CD4-positive, alpha-beta T cell treated with Interleukin-21 for 1 hour (primary cell): ENCODE measurements at places on chromosomes 3 and 15.

DNA sequence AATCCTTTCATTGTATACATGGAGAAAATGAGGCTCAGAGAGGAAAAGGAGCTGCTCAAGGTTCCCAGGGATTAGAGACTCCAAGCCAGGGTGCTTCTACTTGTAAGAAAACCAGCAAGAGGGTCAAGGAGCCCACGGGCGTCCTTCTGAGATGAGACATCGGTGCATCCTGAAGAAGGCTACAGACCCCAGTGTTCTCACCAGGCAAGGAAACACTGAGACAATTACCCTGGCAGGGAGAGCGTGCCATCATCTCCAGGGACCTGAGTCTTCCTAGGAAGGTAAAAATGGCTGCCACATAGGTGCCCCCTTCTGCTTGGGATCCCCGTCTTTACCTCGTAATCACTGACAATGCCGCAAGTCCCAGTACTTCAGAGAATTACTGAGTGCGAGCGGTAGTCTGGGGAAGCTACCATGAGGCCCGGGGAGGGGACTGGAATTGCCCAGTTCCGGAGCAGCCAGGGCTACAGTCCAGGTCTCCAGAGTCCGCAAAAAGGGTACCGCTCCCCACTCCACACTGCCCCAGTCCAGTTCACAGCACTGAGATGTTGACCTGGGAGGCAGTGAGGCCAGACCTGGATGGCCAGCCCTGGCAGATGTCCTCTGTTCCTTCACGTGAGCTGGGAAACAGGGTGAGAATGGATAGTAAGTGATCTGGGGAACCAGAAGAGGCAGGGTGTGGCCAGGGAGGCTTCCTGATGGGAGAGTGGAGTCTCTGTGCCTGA is 164.7 kb upstream of the SMAD3 start:
- no peak for DNase-seq

DNA sequence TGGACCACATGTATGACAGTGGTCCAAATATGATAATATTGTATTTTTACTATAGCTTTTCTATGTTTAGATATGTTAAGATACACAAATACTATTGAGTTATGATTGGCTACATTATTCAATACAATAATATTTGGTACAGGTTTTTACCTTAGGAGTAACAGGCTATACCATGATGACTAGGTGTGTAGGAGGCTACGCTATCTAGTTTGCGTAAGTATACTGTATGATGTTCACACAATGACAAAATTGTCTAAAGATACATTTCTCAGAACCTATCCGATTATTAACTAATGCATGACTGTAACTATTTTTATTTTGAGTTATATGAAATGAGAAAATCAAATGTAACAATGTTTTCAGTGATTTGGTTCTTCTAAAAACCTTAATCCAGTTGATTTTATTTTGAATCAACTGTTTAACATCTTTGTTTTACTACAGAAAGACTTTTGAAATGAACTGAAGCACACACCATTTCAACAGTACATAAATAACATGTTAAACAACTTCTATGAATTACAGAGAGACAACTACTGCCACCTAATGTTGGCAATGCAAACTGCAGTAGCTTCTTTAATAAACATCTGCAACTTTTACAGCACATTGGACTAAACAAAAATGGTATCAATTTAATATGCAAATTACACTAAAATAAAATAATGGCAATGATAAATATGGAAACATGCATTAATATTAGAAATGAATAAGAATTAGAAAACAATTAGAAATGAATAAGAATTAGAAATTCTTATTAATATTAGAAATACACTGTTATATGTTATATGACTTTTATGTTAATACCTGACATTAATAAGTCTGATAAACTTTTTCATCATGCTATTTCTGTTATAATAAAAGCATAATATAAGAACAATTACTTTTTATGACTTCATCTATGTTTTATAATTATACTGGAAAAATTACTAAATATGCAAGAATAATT is 255.7 kb downstream of the MBNL1 start:
- DNase-seq: peak; percentile 55

GRCh38 chr15:63319065-63319464 is 41.7 kb downstream of the APH1B start:
- DNase-seq: no peak

DNA sequence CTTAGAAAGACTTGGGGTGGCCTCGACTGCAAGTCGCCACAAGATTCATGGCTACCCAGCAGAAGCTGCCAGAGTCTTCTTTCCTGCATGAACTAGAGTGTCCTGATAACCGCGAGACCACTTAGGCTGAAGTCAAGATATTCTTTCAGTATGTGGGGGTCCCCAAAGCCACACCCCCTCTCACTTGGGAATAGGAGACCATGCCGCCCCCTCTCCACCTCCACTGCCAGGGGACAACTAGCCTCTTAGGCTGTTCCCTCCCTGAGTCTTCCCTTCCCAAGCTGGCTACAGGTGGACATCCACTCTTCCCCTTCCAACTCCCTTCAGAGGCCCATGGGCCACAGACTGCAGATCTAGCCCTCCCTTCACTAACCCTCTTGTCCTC is 1.3 kb upstream of the CCDC12 start:
- no peak for DNase-seq

DNA sequence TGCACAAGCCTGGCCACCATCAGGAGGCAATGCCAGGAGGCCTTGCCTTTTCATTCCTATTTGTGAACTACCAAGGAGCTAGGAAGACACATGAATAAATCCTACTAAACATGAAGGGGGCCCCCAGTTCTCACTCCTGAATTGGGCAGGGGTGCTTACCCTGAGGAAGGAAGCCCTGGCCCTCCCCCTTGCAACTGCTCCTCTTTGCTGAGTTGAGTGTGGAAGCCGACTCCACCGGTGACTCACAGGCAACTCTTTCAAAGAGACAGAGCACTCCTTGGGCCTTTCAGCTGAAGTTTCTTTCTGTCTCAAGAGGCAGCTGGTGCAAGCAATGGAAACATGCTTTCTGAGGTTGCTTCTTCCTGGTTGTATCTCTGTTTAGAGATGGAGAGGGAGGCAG is 1.7 kb downstream of the GABRG3 start:
- no peak for DNase-seq
